ENCODE measurements at places on chromosomes 1 and 21.

DNA sequence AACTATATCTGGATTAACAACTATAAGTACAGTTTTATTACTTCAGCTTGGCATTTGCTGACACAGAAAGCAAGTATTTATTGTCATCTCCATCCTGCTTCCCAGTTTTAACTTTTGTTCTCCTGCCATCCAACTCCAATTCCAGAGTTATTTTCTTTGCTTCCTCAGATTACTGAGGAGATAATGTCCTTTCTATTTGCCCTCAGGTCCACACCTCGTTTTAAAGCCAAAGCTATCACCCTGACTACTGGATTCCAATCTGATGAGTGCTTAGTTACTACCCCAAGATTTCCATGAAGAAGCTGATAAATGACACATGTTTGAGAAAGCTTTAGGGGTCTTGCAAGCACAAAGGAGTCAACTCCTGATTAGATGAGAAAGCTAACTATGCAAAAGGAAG is 25.2 kb downstream of the ACKR1 start:
- no peak for DNase-seq

GRCh38 chr1:37633040-37633937 is 1.4 kb downstream of the RSPO1 start:
- no peak for DNase-seq

- no peak for DNase-seq
These were observed 40.4 kb upstream of the GRHL3 start for GRCh38 chr1:24278726-24279125.

GRCh38 chr1:36239941-36240637 is 15.8 kb downstream of the THRAP3 start:
- DNase-seq, result peak; percentile 93

DNA sequence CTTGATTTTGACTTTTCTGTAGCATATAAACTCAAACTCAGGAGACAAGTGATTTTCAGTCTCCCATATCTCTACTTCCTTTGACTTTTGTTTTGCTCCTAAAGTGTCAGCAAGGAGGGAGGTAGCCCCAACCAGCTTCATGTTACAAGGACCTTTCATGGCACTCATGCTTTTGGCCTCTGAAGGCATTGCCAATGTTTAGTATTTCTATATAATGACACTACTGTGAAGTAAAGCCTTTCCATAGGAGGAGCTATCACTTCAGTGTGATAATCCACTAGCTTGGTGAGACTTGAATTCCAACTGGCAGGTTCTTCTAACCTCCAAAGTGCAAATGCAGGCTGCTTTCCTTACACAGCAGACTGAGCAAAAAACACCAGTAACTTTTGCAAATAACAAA is 14.4 kb downstream of the COLGALT2 start:
- DNase-seq, result no peak

DNA sequence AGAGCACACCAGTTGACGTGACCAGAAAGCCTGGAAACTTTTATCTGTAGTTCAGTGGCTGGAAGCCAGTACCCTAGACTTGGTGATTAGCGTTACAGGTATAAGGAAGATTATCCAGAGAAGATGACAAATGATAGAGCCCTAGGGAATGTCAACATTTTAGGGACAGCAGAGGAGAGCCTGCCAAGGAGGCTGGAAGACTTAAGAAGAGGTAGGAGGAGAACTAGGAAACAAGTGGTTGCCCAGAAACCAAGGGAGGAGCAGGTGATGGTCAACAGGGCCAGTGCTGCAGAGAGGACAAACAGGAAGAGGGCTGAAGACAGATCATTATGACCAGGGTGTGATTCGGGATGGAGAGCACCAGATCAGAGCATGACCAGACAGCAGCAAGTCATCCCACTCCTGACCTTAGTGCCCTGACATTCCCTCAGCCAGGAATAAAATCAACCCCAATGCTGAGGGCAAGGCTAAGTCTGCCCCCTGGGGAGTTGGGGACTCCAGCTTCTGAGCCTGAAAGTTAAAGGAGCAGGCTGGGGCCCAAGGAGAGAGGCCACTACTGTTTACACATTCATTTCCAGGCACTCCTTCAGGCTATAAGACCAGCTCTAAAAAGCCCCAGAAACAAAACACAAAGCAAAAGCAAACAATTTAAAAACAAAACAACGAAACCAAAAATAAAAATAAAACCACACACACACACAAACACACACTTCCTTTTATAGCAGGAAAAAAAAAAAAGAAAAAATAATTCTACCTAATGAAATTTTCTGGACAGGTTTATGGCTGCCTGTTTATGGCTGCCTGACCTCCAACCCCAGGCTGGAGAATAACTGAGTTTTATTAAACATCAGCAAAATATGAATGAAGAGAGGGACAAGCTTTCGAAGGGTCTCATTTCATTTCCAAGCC is 48.6 kb upstream of the LRRC52 start:
- no peak for DNase-seq

GRCh38 chr1:246591504-246591903 is 25.2 kb downstream of the CNST start:
- no peak for DNase-seq

GRCh38 chr1:4057603-4058002 is 157.5 kb upstream of the C1orf174 start:
- no peak for DNase-seq

DNA sequence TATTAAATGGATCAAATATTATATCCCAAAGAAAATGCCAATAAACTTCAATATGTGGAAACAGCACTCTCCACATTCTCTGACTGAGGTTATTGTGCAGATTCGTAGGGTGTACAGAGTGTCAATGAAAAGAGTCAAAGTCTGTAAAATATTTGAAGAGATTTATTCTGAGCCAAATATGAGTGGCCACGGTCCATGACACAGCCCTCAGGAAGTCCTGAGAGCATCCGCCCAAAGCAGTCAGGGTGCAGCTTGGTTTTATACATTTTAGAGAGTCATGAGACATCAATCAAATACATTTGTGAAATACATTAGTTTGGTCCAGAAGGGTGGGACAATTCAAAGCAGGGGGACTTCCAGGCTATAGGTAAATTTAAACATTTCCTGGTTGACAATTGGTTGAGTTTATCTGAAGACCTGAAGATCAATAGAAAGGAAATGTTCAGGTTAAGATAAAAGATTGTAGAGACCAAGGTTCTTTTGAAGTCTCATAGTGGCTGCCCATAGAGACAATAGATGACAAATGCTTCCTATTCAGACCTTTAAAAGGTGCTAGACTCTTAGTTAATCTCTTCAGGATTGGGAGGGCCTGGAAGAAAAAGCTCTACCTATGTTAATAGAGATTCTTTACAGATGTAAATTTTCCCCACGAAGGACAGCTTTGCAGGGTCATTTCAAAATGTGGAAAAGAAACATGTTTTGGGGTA is 569.5 kb downstream of the MATN1 start:
- DNase-seq, result no peak

- no peak for DNase-seq
These were observed 474.3 kb upstream of the C1orf87 start for GRCh38 chr1:60547821-60548220.

DNA sequence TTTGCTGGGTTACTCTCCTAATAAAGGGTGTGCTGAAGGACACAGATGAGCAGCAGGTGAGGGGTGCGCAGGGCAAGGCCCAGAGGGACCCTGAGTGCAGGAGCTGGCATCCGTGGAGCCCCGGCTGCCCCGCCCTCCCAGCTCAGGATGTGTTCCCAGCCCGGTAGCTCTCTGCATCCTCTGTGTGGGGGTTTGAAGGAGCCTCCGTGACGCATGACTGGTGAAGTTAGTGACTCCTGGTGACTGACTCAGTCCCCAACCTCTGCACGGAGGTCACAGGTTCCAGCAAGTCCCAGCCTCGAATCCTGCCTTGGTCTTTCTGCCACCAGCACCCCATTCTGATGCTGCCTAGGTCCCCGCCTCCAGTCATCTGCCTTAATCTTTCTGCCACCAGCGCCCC is 21.6 kb upstream of the TSPEAR start:
- no peak for DNase-seq

DNA sequence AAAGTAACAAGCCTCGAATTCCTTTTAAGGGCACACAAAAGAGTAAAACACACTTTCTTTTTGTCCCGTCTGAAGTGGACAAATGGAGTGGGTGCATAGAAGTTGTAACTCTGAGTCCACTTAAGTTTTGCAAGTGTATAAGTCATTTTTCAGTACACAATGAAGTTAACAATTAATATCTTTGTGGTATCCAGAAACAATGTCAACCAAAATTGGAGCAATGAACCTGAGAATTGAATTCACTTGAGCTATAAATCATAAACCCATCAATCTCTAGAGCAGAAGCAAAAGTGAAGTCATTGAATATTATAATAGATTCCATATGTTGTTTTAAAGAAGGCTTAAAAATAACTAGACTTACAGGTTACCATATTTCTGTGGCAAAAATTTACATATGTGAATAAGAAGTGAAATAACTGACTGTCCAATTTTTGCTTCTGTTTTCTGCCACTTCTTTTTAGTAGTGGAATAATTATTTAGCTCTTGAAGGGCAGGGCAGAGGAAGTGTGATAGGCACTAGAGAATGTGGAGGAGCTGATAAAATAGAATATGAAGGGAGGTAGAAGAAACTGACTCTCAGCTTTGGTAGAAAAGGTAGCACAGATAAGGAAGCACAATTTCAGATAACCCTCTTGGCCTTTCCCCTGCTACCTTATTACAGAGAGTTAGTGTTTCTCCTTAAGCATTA is 73.9 kb upstream of the RGL1 start:
- no peak for DNase-seq

GRCh38 chr21:27060190-27060589 is 93.3 kb upstream of the ADAMTS5 start:
- DNase-seq, result no peak

- DNase-seq, result no peak
These were observed 354.0 kb upstream of the ADAMTS5 start for GRCh38 chr21:27320868-27321267.

GRCh38 chr1:62810420-62811274 is 26.7 kb downstream of the ATG4C start:
- DNase-seq, result peak; percentile 5
